ENCODE measurements at places on chromosomes 13 and 19. TPM values are rescaled to one million over a fixed set of nuclear protein-coding genes. Genes with fewer than 3 reads are reported as not detected.

The KLC3 gene
- polyA plus RNA-seq: not detected

The SCN1B gene
- 5.4 TPM for polyA plus RNA-seq

The SERPINE3 gene
- polyA plus RNA-seq: 0.24 TPM

The HTR2A gene
- polyA plus RNA-seq: 0.20 TPM

The INSL3 gene
- not detected for polyA plus RNA-seq

The RGL3 gene
- 0.53 TPM for polyA plus RNA-seq

The UTP14C gene
- polyA plus RNA-seq: 25.4 TPM

The C19orf38 gene
- polyA plus RNA-seq: 3.6 TPM

The MEF2B gene
- polyA plus RNA-seq: 1.0 TPM

The IQCN gene
- polyA plus RNA-seq: 9.0 TPM

The ODAD3 gene
- 0.30 TPM for polyA plus RNA-seq

The ZNF808 gene
- polyA plus RNA-seq: not detected

The ZNF345 gene
- not detected for polyA plus RNA-seq

The CYP4F22 gene
- not detected for polyA plus RNA-seq

The PDX1 gene
- not detected for polyA plus RNA-seq

The TMEM161A gene
- 29.0 TPM for polyA plus RNA-seq

The ACER1 gene
- polyA plus RNA-seq: 0.15 TPM

The METTL21C gene
- polyA plus RNA-seq: 22.4 TPM

The MUC16 gene
- polyA plus RNA-seq: 0.97 TPM

The CNN2 gene
- 40.1 TPM for polyA plus RNA-seq

The ZNF724 gene
- polyA plus RNA-seq: 2.9 TPM

The FREM2 gene
- 19.9 TPM for polyA plus RNA-seq

The KRTDAP gene
- 73.3 TPM for polyA plus RNA-seq

The ZNF383 gene
- 11.8 TPM for polyA plus RNA-seq

The GPR12 gene
- polyA plus RNA-seq: not detected

The CEACAM7 gene
- not detected for polyA plus RNA-seq

The NEK3 gene
- polyA plus RNA-seq: 22.1 TPM

The ZNF560 gene
- polyA plus RNA-seq: 0.60 TPM

The DNAAF3 gene
- not detected for polyA plus RNA-seq

The CYP2F1 gene
- not detected for polyA plus RNA-seq

The TMEM145 gene
- not detected for polyA plus RNA-seq

The IRS2 gene
- 1.8 TPM for polyA plus RNA-seq

The LCP1 gene
- polyA plus RNA-seq: 8.2 TPM

The IGSF23 gene
- polyA plus RNA-seq: not detected

The ALOX5AP gene
- 5.3 TPM for polyA plus RNA-seq

The SERP2 gene
- 5.2 TPM for polyA plus RNA-seq

The STOML3 gene
- polyA plus RNA-seq: not detected

The NDFIP2 gene
- 45.3 TPM for polyA plus RNA-seq

The CACNA1A gene
- polyA plus RNA-seq: 1.2 TPM

The KLK4 gene
- polyA plus RNA-seq: not detected

The ESD gene
- polyA plus RNA-seq: 190 TPM

The FARP1 gene
- polyA plus RNA-seq: 80.0 TPM

The DIRAS1 gene
- polyA plus RNA-seq: 2.2 TPM

The JAK3 gene
- polyA plus RNA-seq: 0.60 TPM

The SAFB gene
- 79.8 TPM for polyA plus RNA-seq

The UBE2L5 gene
- polyA plus RNA-seq: not detected

The PNMA8B gene
- polyA plus RNA-seq: not detected

The PBX4 gene
- polyA plus RNA-seq: 1.8 TPM

The LMTK3 gene
- 0.07 TPM for polyA plus RNA-seq
